ENCODE measurements at places on chromosomes 7 and 10.

GRCh38 chr10:119165171-119166117 is at the start of gene SFXN4:
SFXN4 (minus strand) TSS chr10:119165714; CDS start chr10:119165647, 67 bp downstream.
- DNase-seq, result peak; percentile 78

GRCh38 chr10:15877836-15878576 is 17.7 kb upstream of the MINDY3 start:
- DNase-seq, result no peak

DNA sequence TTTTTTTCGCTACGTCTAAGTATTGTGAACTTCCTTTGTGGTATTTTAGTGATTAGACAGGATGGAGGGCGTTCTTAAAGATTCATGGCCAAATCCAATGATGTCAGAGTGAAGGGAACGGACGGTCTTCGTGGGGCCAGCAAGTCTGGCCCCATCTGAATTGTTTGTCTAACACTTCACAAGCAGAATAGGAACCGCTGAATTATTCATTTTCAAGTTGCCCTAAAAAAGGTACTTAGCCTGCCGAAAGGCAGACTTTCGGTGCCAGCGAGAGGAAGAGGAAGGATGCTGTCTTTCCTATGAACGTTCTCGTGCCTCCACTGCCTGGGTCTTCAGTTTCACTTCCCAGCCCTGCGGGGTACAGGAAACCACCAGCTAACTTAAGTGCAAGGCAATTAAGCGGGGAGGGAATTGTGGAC is 145.7 kb upstream of the SH2B2 start:
- no peak for DNase-seq

DNA sequence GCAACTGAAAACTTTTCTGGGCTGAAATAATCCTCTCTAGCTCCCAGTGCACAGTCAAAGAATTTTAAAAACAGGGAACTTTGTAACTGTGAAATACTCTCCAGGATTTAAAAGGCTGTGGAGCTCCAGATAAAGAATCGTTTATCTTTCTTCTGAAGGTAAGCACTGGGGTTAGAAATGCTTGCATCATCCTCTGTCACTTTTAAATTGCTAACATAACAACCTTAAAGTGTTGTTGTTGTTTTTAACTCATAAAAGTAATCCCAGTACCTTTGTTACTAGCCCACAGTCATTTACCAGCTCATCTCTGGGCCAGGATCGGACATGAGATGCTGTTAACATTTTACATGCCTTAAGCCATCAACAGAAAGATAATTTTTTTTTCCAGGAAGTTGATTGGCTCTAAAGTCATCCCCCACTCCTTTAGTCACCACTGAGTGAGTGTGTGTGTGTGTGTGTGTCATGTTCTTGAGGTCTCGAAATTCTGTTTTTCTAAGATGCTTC is at the start of gene SLC39A12:
SLC39A12 (plus strand) TSS at position 51 of the 504 bp plus-strand sequence. CDS start 1,359 bp downstream, outside the sequence.
- no peak for DNase-seq

DNA sequence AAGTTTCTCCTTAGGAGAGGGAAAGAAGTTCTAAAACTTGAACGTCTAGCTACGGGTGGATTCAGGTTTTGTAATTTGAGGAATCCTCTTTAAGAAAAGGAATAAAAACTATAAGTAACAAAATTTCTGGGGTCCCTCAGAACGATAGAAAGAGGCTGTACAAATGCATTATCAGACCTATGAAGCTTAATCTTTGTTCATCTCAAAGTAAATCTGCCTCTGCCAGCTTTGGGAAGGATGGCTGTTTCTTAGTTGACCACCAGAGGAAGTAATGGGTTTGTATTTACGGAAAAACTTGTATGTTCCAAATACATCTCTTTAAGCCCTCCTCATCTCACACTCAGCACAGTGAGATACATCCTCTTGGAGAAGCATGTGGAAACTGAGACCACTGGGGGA is 864 bp downstream of the PSTK start:
- DNase-seq, result no peak

DNA sequence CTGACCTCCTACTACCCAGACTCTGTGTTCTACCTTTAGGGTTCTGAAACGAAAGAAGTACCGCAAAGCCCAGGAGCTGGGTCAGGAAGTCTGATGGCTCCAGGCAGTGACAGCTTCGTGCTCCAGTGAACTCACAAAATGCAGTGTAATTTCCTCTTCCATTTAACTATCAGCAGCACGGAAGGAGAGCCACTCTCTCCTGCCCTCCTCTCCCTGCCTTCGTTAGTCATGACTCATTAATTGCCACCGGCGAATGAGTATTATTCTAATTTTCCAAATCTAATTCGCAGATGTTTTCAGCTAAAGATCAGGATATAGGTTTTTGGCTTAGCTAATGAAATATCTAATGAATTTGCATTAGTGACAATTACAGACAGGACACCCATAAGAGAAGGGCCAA is 1262.0 kb downstream of the TYW1 start:
- no peak for DNase-seq

DNA sequence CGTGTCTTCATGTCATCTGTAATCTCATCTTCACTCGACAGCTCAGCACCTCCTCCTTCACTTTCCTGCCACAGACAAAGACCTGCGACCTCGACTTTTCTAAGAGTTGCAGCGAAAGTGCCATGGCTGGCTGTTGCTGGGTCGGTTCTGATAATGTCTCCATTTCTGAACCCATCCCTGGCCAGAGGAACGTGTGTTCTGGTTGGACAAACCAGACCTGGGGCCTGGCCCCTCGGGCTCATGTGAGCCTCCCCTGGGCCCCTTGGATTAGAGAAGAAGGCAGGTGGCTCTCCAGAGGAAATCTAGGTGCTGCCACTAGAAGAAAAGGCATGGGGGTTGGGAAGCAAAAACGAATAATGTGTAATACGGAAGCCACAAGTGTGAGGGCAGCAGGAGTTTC is 273.7 kb downstream of the GLRX3 start:
- no peak for DNase-seq

DNA sequence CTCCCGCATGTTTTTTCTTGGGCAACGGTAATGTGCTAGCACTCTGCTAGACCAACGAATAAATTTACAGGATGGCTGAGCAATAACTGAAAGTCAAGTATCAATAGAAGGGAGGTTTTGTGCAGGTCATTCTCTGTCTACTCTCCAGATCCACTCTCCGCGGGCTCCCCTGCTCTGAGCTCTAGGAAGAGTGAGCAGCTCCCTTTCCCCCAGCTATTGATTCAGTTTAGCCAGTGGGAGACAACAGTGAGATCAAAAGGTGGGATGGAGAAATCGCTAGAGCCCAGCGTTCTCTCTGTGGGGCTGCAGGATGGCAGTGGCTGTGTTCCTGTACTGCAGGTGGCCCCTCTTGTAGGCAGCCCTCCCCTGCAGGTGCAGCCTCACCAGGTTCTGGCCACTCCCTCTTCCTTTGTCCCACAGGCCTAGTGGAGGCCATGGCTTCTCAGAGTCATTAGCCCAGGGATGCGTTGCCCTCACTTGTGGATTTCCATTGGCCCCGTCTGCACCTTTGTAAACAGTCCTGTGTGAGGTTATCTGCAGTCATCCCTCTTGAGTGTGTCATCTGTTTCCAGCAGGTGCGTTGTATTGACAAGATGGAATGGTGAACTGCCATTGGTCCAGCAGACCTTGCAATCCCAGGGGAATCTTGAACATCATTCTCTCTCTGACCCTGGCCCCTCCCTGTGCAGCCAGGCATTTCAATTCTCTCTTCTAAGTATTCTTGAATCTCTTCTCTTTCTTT is 11.1 kb downstream of the MSRB2 start:
- DNase-seq, result no peak

- DNase-seq, result no peak
Measured at GRCh38 chr7:152699079-152699478, 23.1 kb upstream of the XRCC2 start.

GRCh38 chr10:70597856-70598815 is 4.4 kb downstream of the PRF1 start:
- DNase-seq, result no peak

GRCh38 chr10:21398563-21399231 is 126.8 kb downstream of the SKIDA1 start:
- DNase-seq, result no peak

DNA sequence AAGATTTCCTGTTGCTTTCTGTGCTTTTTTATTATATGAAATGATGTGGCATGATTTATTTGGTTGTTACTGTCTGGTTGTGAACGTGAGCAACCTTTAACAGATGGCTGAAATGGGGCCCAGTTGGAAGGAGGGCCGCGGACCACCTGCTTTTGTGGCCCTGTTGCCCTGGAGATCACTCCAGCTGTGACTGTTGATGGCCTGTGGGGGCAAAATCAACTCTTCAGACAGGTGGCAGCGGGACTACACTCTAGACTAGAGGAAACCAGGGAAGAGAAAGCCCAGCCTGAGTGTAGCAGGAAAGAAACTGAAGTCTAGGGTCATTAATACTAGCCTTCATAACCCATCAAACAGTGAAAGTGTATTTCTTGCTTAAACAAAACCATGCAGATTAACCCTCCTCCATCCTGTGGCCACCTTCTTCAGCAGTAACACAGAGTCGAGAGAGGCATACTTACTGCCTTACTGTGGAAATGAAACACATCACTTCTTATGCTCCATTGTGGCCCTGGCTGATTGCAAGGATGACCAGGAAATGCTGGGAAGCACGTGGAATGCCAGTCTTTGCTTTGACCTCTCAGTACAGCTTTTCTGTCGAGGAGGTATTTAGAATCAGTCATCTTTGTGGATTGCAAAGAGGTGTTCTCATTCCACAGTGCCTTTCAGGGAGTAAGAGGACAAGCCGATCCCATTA is 80.5 kb downstream of the CCNY start:
- no peak for DNase-seq

- no peak for DNase-seq
Measured at GRCh38 chr7:151308791-151309190, 32.8 kb upstream of the NUB1 start.

DNA sequence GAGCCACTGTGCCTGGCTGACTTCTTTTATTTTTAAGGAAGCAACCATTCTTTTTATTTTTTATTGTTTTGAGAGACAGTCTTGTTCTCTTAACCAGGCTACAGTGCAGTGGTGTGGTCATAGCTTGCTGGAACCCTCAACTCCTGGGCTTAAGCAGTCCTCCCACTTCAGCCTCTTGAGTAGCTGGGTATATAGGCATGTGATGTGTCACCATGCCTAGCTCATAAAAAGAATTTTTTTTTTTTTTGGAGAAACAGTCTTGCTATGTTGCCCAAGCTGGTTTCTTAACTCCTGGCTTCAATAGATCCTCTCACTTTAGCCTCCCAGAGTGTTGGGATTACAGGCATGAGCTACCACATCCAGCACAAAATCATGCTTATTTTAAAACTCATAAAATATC is 5.8 kb downstream of the MCU start:
- DNase-seq, result no peak
